ENCODE measurements at places on chromosomes 11 and 22. TPM values are rescaled to one million over a fixed set of nuclear protein-coding genes. Genes with fewer than 3 reads are reported as not detected.

The C11orf91 gene
- polyA plus RNA-seq: not detected

DNA sequence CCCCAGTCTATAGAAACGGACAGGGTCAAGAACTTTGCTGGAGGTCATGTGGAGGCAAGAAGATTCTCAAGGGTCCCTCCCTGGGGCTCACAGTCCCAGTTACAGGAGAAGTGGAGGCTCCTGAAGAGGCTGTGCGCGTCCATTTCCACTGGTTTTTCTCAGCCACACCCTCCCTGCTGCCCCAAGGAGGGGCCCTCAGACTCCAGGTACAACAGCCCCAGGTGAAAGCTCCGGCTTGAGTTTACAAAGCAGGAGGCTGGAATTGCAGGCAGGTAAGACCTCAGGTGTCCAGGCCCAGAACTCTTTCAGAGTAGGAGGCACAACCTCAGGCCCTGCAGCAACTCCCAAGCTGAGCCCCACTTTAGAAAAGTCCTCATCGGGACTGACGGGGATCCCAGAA, 3.1 kb downstream of the SHANK2 start:
- no peak for DNase-seq

GRCh38 chr22:32509045-32509444, 34.4 kb downstream of the FBXO7 start:
- DNase-seq: no peak

The C11orf86 gene
- polyA plus RNA-seq: not detected

The APOL4 gene
- polyA plus RNA-seq: 11.3 TPM

The COX8A gene
- polyA plus RNA-seq: 280 TPM

DNA sequence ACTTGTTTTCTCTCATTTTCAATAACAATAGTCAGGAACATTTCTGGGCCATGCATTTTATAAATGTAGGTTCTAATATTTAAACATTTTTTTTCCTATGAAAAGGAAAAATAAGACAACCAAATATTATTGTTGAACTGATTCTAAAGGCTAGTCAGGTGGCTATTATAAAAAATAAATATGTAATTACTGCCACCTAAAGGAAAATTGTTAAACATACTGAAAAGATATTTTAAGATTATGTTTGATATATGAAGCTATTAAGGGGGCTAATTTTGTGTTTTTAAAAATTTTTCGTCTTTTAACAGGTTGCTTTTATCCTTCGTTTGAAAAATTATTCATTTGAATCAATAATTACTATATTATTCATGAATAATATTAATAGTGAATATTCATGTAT, 62.2 kb upstream of the FDX1 start:
- no peak for DNase-seq

DNA sequence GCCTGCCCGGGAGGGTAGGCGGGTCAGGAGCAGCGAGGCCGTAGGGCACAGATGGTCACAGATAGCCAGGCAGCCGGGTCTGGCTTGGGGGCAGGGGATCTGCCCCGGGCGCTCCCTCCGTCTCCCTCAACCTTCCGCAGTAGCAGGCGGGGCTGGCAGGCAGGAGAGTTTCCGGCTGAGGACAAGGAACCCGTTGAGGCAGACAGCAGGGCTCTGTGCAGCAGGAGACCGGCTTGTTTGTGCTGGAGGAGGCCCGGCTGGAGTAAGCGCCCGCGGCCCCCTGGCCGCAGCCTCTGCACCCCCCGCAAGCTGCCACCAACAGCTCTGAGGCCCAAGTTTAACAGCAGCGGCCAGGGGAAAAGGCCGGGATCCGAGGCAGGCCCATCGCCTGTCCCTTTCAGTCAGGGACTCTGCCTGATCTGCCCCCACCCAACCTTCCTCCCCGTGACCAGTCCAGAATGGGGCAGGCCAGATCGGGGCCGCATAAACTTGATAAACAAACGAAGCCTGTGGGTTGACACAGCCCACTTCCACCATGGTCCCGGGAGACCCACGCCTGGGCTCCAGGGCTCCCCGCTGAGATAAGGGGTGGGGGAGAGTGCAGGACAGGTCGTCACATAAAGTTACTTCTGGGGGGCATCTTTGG, 13.6 kb downstream of the SCARF2 start:
- DNase-seq: no peak

GRCh38 chr22:37470087-37470445, 16.1 kb downstream of the MFNG start:
- no peak for DNase-seq

DNA sequence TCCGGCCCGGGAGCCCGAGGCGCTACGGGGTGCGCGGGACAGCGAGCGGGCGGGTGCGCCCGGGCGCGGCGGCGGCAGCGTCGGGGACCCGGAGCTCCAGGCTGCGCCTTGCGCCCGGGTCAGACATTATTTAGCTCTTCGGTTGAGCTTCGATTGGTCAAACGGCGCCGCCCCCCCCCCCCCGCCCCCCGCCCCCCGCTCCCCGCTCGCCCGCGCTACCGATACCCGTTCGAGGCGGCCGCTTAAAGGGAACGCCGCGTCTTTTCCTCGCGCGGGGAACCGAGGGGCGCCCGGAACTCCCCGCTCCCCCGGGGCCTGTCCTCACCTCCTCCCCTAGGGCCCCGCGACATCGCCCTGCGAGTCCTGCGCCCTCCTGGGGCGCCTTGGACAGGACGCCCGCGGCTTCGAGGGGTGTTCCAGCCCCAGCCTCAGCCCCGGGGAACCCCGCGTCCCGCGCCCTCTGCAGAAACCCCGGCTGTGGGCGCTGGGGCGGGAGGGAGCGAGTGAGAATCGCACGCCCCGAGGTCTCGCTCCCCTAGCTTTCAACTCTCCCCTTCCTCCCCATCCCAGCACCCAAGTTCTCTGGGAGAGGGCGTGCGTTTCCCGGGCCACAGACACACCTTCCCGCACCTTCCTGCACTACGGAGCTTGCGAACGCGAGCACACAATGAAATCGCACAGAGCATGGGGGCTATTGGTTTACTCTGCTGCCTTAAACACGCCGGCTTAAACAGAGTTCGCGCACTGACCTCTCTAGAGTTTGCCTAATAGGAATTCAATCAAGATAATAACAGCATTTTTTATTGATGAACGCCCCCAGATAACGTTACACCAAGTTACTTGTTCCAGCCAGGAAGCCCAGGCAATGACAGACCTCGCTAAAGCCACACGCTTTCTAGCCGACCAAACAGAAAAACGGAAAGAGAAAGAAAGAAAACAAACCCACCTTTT, at the start of gene BDNF:
Gene BDNF, minus strand, starts transcription at position 105 of the 951 bp plus-strand sequence. CDS start 41,891 bp downstream, outside the sequence.
- DNase-seq: no peak

GRCh38 chr11:71268706-71269321, 16.4 kb upstream of the SHANK2 start:
- DNase-seq: no peak

Data from renal cortex interstitium (tissue), 15 donors.